Stimulated activated CD4-positive, alpha-beta T cell treated with anti-CD3 and anti-CD28 coated beads, Interleukin-1b, Interleukin-23, amount 100 ng/mL, for 1 hour (primary cell): ENCODE measurements at places on chromosomes 12 and 14.
A peak's percentile ranks its signal among the peaks of the same experiment; 100 is the strongest.

GRCh38 chr14:91265404-91265803 is 20.9 kb upstream of the GPR68 start:
- DNase-seq = no peak

DNA sequence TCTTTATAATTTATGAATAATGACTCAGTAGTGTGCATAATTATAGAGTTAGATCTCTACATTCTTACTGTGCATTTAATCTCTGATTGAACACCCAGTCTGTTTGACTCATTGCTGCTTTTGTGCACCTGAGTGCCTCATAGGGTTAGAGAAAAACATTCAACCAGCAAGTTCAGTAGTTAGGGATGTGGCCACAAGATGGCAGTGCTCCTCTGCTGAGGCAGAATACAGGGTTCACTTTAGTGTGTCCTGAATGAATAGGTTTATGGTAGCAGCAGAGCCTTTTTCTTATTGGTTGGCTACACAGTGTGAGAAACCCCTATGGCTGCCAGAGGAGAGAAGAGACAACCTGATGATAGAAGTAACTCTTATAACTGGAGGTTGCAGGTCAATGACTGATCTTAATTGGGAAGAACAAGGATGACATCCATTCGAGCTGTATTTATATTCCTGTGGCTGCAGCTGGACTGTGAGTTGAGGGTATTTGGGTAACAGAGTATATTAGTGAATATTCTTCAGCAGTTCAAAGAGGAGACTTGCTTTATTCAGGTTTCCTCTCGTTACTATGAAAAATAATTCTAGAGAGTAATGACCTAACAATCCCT is 194.9 kb upstream of the OR4E1 start:
- DNase-seq = peak; percentile 41

GRCh38 chr14:106174206-106174605 is 647.8 kb downstream of the TMEM121 start:
- DNase-seq = no peak

DNA sequence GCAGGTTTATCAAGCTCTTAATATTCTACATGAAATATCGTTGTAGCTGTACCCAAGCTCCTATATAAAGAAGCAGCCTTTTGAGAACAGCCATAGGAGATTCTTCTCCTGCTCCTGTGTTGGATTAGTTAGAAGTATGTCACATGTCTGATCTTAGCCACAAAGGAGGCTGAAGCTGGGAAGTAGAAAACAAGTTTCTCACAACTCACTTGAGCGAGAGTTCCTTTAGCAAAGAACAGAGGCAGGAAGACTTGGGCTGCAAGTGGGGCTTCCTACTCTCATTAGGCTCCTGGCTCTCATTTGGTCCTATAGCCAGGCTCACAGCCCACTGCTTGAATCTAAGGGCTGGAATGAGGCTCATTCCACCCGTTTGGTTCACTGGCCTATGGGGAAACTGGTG is 281.9 kb downstream of the BTG1 start:
- no peak for DNase-seq

GRCh38 chr12:71749666-71750065 is 5.0 kb upstream of the RAB21 start:
- DNase-seq = no peak

GRCh38 chr12:80864046-80864735 is 73.5 kb downstream of the LIN7A start:
- DNase-seq = no peak

DNA sequence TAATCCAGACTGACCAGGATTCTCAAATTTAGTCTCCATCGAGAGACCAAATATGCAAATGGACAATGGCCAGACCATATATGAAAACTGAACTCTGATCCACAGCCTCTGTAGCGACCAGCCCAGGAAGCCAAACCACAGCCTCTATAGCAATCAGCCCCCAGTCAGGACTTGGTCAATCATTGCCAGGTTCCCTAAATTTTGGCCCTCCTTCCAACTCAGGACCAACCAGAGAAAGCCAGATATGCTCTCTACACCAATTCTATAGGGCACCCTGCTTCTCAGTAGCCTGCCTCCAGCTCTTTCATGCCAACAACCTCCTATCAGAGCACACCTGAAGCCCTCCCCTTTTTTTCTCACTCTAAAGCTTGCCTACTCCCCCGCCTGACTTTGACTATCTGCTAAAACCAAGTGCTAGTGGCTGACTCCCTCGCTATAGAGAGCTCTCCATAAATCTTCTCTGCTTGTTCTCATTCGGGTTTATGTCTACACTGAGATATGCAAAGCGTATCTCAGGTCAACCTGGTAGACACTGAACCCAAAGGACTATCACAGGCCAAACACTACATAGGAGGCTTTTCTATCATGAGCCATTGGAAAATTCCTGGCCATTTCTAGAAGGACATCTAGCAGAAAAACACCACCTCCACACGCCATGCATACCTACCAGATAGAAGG is 110.5 kb upstream of the FUT8 start:
- DNase-seq = no peak

DNA sequence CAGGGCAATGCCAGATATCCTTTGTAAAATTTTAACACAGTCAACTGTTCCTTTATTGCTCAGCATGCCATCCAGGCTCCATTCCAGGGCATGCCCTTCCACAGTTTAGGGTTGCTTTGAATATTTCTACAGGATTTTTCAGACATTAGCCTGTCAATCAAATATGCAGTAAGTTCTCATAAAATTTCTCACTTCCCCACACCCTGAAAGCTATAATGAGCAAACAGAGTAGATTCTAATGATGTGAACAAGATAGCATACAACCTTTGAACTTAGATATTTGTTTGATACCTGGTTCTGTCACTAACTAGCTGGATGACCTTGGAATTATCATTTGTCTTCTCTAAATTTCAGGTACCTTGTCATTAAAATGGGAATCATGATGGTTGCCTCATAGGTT is 251.2 kb downstream of the SYT1 start:
- DNase-seq = no peak

- no peak for DNase-seq
Observed at GRCh38 chr12:53223389-53224060, 8.5 kb downstream of the RARG start.

DNA sequence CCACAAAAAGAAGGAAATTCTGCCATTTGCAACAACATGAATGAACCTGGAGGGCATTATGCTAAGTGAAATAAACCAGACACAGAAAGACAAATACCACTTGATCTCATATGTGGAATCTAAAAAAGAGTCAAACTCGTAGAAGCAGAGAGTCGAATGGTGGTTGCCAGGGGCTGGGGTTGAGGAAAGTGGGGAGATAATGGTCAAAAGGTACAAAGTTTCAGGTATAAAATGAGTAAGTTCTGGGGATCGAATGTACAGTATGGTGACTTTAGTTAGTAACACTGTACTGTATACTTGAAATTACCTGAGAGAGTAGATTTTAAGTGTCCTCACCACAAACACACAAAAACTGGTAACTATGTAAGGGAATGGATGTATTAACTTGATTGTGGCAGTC is 129.4 kb downstream of the PPM1H start:
- no peak for DNase-seq

DNA sequence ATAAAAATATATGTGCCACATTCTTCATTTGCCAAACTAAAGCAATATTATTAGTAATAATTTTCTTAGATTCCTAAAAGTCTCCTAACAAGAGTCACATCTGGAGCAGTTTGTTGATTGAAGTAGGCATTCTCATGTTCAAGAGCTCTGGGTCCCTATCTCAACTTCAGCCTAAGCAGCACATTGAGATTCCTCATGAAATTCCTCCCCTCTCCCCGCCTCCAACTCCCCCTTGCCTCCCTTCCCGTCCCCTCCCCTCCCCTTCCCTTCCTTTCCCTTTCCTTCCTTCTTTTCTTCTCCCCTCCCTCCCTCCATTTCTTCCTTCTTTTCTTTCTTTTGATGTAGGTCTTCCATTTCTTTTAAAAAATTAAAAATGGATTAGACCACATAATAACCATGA is 48.7 kb upstream of the NAV3 start:
- DNase-seq = no peak

- DNase-seq = no peak
Observed at GRCh38 chr12:56385873-56386272, 23.2 kb upstream of the APOF start.

DNA sequence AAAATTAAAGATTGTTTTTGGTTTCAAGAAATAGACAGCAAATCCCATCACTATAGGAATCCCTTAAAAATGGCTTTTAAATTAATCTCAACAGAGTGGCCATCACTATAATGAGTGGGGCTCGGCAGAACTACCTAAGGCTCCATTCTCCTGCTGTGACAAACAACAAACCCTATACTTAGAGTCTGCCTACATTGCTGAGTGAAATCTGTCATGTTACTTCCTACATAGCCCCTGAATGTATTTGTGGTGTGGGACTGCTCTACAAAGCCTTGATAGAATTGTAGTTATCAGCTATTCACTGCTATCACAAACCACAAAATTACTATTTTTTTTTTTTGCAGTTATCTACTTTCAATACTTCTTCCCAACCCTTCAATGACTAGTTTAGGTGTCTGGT is 538.7 kb upstream of the ATXN7L3B start:
- no peak for DNase-seq

DNA sequence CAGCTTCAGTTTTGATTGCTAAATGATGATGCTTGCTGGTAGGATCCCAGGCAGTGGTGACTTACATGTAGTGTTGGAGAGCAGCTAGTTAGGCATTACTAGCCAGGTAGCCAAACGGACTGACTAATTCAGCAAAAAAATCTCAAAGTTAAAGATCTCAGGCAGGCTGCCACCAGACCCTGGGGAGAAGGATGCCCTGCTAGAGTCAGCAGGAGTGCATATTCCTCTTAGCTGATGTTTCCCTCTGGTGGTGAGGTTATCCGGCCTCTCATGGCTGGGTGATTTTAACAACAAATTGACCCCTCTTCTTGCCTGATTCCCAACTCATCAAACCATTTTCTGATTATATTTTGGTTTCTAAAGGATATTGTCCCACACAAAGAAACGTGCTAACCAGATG is 2.8 kb downstream of the EFS start:
- no peak for DNase-seq

- DNase-seq = no peak
Observed at GRCh38 chr12:112677050-112677765, 114.3 kb upstream of the RPH3A start.

- DNase-seq = no peak
Observed at GRCh38 chr12:24224401-24224800, 274.9 kb upstream of the SOX5 start.

DNA sequence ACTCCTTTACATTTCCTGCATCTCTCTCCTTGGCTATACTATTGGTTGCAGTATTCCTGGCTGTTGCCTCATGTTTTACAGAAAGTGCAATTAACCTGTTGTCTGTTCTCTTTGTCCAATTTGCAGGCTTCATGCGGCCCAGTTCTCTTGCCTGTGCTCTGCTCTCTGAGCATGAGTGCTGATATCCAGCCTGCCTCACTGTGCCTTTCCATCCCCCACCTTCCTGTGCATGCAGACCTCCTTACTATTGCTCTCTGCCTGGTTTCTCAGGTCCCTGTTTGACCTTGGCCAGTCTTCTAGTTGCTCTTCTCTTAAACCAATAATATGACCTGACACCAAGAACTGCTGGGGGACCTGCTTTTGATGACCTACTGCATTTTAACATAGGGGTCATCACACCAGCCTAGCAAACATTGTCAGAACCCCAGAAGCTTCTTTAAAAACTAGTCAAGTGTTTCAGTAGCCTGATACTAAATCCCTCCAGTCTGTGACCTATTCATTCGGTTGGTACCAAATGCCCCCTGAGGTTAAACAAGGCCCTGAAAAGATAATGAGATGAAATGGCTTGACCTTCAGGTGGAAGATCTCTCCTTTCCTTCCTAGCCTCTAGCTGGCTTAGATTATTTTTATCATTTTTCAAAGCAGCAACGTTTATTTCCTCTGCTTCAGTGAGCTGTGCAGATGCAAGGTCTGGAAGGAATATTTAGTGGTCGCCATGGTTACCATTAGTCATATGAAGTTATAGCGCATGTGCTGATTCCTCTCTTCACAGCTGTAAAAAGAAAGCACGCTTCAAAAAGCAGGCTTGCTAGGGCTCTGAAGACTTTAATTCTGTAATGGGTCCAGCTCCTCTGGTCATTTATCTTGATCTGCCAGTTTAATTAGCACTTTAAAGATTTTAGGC is 216.5 kb downstream of the PHLDA1 start:
- no peak for DNase-seq

DNA sequence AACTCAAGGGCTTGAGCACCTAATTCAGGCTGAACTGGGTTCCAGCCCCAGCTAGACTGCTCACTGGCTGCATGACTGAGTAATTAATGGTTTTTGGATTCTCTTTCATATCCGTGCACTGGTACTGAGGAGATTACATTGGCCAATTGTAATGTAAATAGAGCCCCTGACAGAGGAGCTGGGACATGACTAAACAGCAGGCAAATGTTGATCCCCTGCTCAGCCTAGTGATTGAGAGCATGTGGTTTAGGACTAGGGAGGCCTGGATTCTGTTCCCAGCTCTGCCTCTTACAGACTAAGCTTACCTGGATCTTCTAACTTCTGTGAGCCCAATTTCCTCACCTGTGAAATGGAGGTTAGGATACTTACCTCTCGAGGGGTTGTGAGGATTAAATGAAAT is 204.3 kb downstream of the ESR2 start:
- DNase-seq = no peak

DNA sequence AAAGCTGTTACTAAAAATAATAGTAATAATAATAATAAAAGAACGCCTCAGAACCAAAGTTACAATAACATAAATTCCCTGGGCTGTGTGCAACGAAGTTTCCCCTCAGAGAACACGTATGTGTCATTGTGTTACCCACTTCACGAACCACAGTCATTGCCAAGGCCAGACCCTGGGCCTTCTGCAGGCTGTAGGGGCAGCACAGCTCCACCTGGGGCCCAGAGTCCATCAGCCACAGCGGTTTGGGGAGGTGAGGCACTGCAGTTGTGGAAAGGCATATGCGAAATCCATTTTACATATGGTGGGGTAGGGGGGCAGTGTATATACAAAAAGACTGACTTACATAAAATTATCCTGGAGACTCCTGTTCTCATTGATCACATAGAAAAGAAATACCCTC is 56.1 kb downstream of the ESR2 start:
- DNase-seq = no peak

- DNase-seq = no peak
Observed at GRCh38 chr12:88062474-88062873, 33.3 kb upstream of the C12orf50 start.

GRCh38 chr14:51219473-51220448 is 20.3 kb upstream of the TMX1 start:
- DNase-seq = no peak
